ENCODE measurements at places on chromosomes 1 and 21.

GRCh38 chr1:208136459-208137182, 107.6 kb downstream of the PLXNA2 start:
- DNase-seq = no peak

DNA sequence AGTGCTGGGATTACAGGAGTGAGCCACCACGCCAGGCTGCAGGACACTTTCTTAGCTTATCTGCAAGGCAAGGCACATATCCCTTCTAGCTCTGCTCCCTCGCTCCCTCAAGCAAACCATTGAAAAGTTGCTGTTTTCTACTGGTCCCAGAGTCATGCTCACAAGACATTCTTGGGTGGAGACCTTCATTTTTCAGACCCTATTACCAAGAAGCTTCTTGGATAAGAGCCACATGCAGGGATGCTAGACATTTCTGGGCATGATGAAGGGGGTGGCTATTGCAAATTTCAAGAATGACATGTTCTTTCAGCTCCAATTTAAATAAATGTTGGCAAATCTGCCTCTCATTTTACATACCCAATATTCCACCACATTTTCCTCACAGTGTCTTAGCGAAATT, 33.9 kb downstream of the CAPN9 start:
- no peak for DNase-seq

DNA sequence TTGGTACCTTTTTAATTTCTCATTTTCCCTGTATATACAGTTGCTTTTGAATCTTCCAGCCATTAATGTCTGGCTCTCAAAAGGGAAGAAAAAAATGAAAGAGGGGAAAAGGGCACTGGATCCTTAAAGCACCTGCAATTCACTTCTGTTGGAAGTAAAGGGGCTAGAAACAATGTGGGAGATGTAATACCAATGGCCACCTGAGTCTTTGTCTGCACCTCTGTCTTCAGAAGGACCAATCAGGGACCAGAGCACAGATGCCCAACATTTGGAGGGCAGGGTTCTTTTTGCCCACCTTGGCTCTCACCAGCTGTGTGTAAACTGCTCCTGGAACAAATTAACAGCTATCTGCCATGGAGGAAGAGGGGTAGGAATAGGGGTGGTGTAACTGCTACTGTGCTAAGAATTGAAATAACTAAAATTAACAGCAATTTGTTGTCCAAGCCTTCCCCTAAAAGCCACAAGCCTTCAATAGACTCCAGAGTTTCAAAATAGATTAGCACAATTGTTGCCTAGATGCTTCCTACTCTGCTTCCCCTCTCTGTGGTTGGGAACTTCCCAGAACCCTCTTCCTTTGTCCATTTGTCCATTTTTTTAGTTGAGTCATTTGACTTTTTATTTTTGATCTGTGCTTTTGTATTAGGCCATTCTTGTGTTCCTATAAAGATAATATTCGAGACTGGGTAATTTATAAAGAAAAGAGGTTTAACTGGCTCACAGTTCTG, 11.5 kb upstream of the LRRC8B start:
- no peak for DNase-seq

GRCh38 chr1:9385801-9386573, 93.3 kb downstream of the SPSB1 start:
- DNase-seq = no peak

DNA sequence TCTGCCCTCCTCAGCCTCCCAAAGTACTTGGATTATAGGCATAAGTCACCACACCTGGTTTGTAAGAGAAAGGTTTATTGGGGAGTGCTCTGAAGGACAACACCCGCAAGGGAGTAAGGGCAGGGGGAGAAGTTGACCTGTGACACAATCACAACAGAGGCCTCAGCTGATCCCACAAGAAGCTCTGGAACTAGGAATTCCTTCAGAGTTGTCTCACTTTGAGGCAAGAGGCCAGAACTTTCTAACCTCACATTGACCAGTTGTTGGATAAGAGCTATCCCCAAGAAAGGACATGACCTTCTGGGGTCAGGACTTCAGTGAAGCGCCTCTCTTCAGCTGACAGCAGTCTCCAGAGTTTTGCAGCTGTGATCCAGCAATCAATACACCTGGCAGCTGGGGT, 27.4 kb upstream of the RC3H1 start:
- DNase-seq = no peak

- no peak for DNase-seq
These were observed 571 bp downstream of the MARCKSL1 start for GRCh38 chr1:32335535-32335789.

DNA sequence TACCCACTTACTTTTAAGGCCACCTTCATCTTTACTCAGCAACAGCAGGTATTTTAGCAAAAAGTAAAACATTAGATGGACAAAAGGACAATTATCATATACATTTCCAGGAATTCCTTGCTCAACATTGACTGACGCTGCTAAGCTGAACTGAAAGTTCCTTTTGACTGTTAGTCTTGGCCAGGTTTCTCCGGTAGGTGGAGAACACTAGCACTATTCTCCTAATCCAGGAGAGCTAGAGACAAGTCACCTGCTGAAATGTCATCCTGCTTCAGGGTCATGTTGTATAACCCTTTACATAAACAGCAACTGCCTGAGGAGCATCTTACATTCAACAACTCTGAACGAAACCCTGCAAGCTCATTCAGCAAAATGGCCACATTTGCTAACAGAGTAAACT, 109.0 kb upstream of the ESRRG start:
- DNase-seq = no peak

- no peak for DNase-seq
These were observed 125.8 kb downstream of the KAZN start for GRCh38 chr1:14724246-14724645.

DNA sequence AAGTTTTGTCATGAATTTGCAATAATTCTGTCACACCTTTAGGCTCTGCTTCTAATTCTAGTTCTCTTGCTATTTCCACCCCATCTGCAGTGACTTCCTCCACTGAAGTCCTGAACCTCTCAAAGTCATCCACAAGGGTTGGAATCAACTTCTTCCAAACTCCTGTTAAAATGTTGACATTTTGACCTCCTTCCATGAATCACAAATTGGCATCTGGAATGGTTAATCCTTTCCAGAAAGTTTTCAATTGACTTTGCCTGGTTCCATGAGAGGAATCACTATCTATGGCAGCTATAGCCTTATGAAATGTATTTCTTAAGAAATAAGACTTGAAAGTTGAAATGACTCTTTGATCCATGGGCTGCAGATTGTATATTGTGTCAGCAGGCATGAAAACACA, 19.7 kb upstream of the SFT2D2 start:
- DNase-seq = no peak

DNA sequence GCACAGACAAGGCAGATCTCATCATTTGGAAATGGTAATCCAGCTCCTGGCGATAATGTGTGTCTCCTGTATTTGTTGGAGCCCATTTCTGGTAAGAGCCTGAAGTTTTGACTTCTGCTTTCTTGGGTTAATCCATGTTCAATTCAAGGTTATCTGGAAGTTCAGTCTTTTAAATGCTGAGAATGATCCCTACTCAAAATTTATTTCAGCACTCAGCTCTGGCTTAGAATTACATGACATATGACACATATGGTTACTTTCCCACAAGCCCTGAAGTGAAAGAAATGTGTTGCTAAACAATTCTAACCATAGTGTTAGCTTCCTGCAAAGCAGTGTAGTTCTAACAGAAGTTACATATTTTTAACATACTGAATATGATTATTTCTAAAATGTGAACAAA, 2.7 kb downstream of the PTGFR start:
- no peak for DNase-seq

DNA sequence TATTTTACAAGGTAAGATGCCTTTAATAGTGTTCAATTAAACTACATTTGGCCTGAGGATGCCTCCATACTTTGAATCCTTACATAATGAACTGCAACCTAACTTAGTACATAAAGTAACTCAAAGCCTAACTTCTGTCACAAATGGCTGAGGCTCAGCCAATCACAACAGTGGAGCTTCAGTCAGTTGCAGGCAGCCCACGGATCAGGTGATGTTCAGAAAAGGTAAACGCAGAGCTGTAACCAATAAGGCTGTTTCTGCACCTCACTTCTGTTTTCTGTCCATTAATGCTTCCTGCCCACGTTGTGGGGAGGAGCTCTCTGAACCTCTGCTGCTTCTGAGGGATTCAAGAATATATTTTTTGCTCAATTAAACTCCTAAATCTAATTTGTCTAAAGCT, 94.8 kb upstream of the KIAA0040 start:
- DNase-seq = no peak

DNA sequence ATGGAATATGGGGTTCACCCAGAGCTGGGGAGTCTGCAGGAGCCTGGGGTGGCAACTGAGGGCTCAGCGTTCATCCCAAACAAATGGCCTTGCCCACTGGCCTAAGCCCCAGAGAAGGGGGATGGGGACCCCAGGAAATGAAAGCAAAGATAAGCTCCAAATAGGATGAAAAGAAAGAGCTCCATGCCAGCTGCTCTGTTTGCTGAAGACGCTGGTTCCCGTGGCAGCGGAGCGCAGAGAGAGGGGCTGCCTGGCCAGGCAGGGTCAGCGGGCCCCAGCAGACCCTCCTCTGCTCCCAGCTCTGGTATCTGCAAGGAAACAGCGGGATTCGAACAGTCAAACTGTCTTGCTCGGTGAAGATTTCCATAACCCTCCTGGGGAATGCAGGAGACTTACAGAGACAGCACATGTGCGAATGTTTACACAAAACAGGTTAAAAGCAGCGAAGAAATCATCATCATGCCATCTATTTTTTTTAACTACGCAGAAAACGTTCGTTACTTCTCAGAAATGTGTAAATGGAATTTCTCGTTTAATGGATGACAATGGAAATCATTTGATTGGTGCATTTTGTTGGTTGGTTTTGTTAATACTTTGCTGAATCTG, 94.4 kb downstream of the PDE9A start:
- no peak for DNase-seq

DNA sequence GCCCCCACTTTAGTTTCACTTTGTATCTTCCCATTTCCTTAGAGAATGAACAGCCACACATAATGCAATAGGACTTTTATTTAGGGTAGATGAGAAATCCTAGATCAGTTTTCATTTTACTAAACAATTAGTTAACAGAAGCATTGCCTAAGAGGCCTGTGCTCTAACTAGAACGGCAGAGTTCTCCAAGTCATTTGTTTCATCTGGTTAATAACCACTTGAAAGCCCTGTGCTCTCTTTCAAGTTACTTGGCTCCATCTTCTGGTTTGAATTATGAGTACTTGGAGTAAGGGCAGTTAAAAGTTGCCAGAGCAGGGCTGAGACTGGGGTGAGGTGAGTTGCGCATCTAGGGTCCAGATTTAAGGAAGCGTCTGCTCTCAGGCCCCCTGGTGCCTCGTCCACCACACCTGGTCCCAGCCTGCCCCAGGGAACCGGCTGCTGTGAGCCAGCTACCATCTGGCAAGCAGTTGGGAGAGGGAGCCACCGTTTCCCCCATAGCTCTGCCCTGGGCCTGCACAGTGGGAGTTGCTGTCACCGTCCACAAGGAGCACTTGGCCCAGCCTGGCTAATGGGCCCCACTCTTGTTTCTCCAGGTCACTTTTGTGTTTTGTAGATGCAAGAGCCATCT, 18.1 kb upstream of the SLC44A3 start:
- DNase-seq = no peak

- no peak for DNase-seq
These were observed 11.2 kb downstream of the CSDE1 start for GRCh38 chr1:114746450-114747121.

DNA sequence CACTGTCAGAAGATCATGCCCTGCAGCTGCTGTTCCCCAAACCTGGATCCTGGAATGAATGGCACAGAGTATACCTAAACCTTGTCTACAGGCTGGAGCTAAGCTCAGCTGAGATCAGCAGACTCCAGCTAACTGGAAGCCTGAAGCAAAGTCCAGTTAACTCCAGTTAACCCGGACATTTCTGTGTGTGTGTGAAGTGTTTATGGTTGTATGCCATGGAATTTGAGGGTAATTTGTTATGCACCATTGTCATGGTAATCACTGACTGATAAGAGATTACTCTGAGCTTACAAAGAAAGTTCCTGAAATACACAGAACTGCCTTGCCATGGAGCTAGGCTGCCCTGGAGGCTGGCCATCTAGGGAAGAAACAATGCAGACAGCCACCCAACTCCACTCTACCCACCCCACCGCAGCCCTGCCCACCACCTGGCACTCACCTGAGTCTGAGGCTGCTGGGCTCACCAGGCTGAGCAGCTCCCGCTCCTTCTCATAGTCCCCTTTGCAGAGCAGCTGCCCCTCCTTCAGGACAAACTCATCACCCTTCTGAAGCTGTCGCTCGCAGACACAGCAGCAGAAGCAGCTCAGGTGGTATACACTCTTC, 107.4 kb downstream of the LMX1A start:
- DNase-seq = no peak

DNA sequence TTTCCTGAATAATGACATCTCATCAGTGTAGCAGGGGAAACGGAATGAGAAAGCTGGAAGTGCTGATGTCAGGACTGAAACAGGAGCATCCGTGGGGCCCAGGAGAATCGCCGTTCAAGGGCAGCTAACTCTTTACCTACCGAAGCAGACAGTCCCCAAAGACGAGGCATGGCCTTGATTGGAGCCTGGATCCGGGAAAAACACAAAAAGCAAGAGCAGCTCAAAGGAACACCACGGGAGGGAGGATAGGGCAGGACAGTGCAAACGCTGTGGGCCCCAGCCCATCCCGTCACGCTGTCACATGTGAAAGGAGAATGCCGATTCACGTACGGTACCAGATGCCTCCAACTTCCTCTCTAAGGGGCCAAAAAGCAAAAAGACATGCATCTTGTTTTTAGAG, 34.9 kb downstream of the WNT9A start:
- no peak for DNase-seq

GRCh38 chr21:42565886-42566523, 52.4 kb downstream of the SLC37A1 start:
- DNase-seq = no peak

DNA sequence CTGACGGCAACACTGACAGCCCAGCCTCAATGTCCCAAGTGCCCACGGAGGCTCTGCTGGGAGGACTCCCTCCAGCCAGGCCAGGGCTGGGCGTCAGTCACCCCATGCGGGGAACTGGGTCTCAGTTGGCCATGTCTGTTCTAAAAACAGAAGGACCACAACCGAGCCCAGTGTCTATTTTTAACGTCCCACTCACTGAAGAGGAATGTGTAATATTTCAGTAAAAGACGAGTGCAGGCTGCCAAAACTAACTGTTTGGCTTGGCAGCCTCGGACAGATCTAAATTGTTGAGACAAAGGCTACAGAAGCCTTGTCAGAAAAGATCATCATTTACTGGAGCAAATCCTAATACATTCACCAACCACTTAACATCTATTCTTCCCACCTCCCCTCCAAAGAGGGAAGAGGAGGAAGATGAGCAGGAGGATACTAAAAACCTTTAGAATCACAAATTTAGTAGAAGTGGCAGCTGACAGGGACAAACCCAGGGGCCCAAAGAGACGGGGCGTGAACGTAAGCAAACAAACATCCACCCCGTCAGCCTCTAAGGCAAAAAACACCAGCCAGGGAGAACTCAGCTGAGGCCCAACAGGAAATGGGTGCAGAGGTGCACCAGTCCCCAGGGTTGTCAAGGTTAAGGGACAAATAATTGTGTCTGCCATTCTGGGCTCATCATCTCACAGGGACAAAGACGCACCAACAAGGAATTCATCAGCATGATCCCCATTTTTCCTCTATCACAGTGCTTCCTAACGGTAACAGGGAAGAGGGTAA, 18.7 kb downstream of the C1orf198 start:
- DNase-seq = no peak

GRCh38 chr1:111488669-111489068, 14.8 kb downstream of the ADORA3 start:
- DNase-seq = no peak
